ENCODE measurements at places on chromosomes 5 and 9. TPM values are rescaled to one million over a fixed set of nuclear protein-coding genes. Genes with fewer than 3 reads are reported as not detected.
A peak's percentile ranks its signal among the peaks of the same experiment; 100 is the strongest.

Gene SNCB
- total RNA-seq: not detected

Gene CDC25C
- total RNA-seq: not detected

Gene ZFP37
- 2.7 TPM for total RNA-seq

Gene C8G
- not detected for total RNA-seq

Gene FOXI1
- total RNA-seq: not detected

Gene IFNA13
- total RNA-seq: not detected

DNA sequence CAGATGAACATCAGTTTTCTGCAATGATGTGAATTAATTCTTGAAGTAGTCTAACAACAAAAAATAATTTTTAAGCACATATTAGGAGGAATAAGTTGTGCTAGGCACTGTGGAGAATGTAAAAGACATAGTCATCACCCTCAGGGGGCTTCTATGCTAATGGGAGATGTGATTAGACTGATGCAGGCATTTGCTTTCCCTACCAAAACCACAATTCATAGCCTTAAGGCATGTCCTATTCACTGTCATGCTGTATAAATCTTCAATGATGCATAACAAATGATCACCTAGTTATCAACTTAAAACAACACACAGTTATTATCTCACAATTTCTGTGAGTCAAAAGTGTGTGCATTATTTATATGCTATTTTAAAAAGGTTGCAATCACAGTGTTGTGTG lies 422.6 kb downstream of the MAN2A1 start:
- H3K27me3 ChIP-seq: no peaks in the 10 kb centered on the region
- H3K4me3 ChIP-seq: no peak overlapping the region
- no peaks in the 10 kb centered on the region for H3K36me3 ChIP-seq
- DNase-seq: no peak
- H3K4me1 ChIP-seq: peaks cover 2% of the 10 kb centered on the region

GRCh38 chr9:14278291-14278721 lies 35.6 kb downstream of the NFIB start:
- no peak overlapping the region for H3K4me3 ChIP-seq
- no peaks in the 10 kb centered on the region for H3K36me3 ChIP-seq
- no peaks in the 10 kb centered on the region for H3K27me3 ChIP-seq
- no peak overlapping the region for H3K27ac ChIP-seq

DNA sequence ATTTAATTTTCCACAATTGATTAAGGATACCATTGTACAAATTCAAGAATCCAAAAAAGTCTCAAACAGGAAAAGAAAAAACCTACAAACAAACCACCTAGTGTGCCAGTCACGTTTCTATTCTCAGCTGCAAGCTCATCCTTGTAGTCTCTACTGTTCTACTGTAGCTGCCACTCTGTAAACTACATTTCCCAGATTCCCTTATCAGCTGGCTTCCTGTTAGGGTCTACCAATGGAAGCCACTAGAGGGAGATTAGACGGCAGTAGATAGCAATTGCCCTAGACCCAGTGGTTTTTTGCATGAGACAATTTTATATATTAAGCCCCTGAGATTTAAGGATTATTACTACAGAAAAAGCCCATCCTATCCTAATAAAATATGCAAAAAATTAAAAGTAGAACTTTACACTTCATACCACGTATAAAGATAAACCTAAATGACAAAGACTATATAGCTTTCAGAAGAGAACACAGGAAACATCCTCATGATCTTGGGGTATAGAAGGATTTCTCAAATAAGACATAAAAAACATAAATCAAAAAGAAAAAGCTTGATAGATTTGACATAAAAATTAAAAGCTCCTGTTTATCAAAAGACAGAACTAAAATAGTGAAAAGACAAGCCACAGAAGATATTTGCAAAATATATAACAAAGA lies 37.4 kb downstream of the P4HA2 start:
- no peaks in the 10 kb centered on the region for H3K27me3 ChIP-seq
- H3K4me1 ChIP-seq: no peaks in the 10 kb centered on the region
- H3K27ac ChIP-seq: no peak overlapping the region
- no peak overlapping the region for H3K4me3 ChIP-seq
- H3K36me3 ChIP-seq: peaks cover 16% of the 10 kb centered on the region
- no peak for DNase-seq

- H3K36me3 ChIP-seq: peaks cover 3% of the 10 kb centered on the region
- DNase-seq: no peak
- no peaks in the 10 kb centered on the region for H3K4me1 ChIP-seq
- H3K27me3 ChIP-seq: no peaks in the 10 kb centered on the region
- no peak overlapping the region for H3K4me3 ChIP-seq
Measured at GRCh38 chr5:128422612-128423011, 115.4 kb downstream of the FBN2 start.

DNA sequence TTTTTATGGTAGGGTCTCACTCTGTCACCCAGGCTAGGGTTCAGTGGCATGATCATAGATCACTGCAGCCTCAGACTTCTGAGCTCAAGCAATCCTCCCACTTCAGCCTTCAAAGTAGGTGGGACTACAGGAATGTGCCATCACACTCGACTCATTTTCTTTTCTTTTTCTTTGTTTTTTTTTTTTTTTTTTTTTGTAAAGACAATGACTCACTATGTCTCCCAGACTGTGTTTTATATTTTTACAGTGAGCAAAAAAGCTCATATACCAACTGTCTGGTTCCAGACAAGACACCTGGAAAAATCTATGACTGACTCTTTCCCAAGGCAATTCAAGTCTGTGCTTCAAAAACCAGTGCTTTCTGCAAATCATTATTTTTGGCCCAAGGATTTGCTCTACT lies 10.8 kb upstream of the FOXD1 start:
- H3K27ac ChIP-seq: no peak overlapping the region
- H3K4me1 ChIP-seq: no peaks in the 10 kb centered on the region
- H3K36me3 ChIP-seq: no peaks in the 10 kb centered on the region
- no peaks in the 10 kb centered on the region for H3K27me3 ChIP-seq
- no peak overlapping the region for H3K4me3 ChIP-seq

GRCh38 chr5:100584889-100585288 lies 49.7 kb downstream of the FAM174A start:
- H3K36me3 ChIP-seq: peaks cover 3% of the 10 kb centered on the region
- no peak overlapping the region for H3K4me3 ChIP-seq
- H3K4me1 ChIP-seq: no peaks in the 10 kb centered on the region
- H3K27ac ChIP-seq: no peak overlapping the region
- H3K27me3 ChIP-seq: no peaks in the 10 kb centered on the region
- DNase-seq: no peak

GRCh38 chr9:131668439-131669268 lies 71.2 kb downstream of the RAPGEF1 start:
- H3K4me1 ChIP-seq: peaks cover 76% of the 10 kb centered on the region
- DNase-seq: no peak
- H3K27ac ChIP-seq: peak overlapping the region; percentile 96
- H3K36me3 ChIP-seq: no peaks in the 10 kb centered on the region
- H3K4me3 ChIP-seq: peak overlapping the region; percentile 9

DNA sequence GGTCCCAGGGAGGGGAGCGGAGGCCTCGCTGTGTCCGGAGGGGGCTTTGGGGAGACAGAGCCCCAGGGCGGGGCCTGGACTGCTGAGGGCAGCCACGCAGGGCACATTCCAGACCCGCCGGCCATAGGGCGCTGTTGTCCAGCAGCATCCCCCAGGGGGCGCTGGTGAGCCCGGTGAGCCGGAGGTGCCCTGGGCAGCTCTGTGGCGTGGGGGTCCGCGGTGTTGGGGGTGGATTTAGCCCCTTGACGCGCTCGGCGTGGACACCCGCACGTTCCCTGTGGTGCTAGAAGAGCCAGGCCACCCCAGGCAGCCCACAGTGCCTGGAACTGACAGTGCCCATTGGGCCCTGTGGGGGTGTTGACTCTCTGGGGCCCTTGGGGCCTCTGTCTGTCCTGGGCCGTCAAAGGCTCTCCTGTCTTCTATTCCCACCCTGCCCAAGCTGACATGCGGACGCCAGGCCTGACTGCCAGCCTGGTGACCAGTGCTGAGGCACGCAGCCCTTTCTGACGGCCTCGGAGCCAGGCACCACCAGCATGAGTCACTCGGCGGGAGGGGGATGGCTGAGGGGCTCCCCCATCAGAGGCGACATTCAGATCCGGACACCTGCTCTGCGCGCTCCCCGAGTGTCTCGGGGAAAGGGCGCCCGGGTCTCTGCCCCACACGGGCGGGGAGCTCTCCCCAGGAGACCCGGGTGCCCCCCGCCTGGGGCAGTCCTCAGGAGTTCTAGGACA lies 23.9 kb downstream of the TPPP start:
- no peak for DNase-seq
- H3K4me3 ChIP-seq: no peak overlapping the region
- no peaks in the 10 kb centered on the region for H3K27me3 ChIP-seq
- peaks cover 31% of the 10 kb centered on the region for H3K4me1 ChIP-seq
- no peaks in the 10 kb centered on the region for H3K36me3 ChIP-seq

GRCh38 chr9:137077758-137078693 lies 709 bp downstream of the UAP1L1 start:
- peak overlapping the region; percentile 80 for H3K4me3 ChIP-seq
- no peak overlapping the region for H3K27ac ChIP-seq
- peaks cover 10% of the 10 kb centered on the region for H3K36me3 ChIP-seq
- H3K27me3 ChIP-seq: no peaks in the 10 kb centered on the region
- peaks cover 11% of the 10 kb centered on the region for H3K4me1 ChIP-seq

DNA sequence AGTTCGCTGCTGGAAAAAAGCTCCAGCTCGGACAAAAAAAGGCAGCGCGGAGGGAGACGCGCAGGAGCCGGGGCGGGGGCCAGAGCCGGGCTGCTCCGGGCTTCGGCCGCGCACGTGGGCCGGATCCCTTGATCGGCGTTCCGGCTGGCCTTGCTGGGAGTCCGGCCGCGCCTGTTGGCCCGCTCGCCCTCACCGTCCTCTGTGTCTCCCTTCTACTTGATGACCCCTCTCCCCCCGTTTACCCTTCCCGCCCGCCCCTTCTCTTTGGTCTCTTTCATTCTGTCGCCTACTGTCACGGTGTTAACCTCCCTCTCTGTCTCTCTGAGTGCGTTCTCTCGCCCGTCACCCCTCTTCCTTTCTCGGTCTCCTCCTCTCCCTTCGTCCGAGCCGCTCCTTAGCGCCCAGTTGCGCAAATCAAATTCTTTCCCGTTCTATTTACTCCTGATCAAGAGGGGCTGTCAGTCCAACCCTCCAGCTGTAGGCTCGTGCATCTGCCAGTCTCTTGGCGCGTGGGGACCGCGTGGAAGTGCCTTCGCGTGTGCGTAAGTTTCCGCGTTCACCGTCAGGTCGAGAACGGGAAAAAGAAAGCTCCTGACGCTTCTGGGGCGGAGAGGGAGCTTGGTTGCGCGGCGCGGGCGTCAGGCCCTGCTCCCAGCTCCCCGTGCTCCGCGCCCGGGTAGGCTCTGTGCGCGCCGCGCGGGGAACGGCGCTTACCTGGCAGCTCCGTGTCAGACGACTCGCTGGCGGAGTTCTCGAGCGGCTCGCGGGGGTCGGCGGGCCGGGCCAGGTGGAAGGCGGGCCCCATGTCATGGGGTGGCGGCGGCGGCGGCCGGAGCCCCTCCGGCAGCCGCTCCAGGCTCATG lies 798 bp downstream of the PITX1 start:
- peak overlapping the region; percentile 70 for H3K4me3 ChIP-seq
- peaks cover 45% of the 10 kb centered on the region for H3K4me1 ChIP-seq
- peaks cover 54% of the 10 kb centered on the region for H3K27me3 ChIP-seq
- no peaks in the 10 kb centered on the region for H3K36me3 ChIP-seq
- no peak overlapping the region for H3K27ac ChIP-seq
- no peak for DNase-seq

- peak overlapping the region; percentile 16 for H3K4me3 ChIP-seq
- H3K36me3 ChIP-seq: no peaks in the 10 kb centered on the region
- DNase-seq: no peak
- peaks cover 11% of the 10 kb centered on the region for H3K4me1 ChIP-seq
- H3K27me3 ChIP-seq: no peaks in the 10 kb centered on the region
Measured at GRCh38 chr9:107650321-107650720, 160.8 kb upstream of the KLF4 start.

- no peak for DNase-seq
- H3K27me3 ChIP-seq: no peaks in the 10 kb centered on the region
- no peak overlapping the region for H3K4me3 ChIP-seq
- no peaks in the 10 kb centered on the region for H3K4me1 ChIP-seq
Measured at GRCh38 chr5:133977858-133978257, 9.4 kb upstream of the C5orf15 start.

GRCh38 chr9:114469091-114469853 lies 36.0 kb downstream of the WHRN start:
- no peaks in the 10 kb centered on the region for H3K4me1 ChIP-seq
- no peak overlapping the region for H3K4me3 ChIP-seq
- no peak for DNase-seq
- no peaks in the 10 kb centered on the region for H3K27me3 ChIP-seq

DNA sequence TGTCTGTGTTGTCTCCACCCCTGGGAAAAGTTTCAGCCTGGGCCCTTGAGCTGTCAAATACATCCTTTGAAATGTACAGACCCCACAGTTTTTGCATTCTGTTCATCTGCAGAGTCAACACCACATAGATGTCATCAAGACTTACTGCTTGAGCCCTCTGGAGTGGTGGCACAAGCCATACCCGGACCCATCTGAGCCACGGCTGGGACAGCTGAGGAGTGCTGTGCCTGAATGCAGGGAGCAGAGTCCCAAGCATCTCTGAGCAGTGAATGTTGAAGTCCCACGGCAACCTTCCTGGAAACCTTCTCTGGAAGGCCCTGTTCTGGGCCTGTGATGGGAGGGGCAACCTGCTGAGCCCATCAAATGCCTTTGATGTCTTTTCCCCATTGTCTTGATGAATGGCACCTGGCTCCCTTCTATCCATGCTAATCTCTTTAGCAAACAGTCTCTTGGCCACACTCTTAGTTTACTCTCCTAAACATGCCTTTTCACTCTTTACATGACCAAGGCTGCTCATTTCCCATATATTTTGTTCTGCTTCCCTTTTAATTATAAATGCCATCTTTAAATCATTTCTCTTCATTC lies 92.5 kb downstream of the ATPSCKMT start:
- no peaks in the 10 kb centered on the region for H3K4me1 ChIP-seq
- H3K4me3 ChIP-seq: no peak overlapping the region
- no peak for DNase-seq

DNA sequence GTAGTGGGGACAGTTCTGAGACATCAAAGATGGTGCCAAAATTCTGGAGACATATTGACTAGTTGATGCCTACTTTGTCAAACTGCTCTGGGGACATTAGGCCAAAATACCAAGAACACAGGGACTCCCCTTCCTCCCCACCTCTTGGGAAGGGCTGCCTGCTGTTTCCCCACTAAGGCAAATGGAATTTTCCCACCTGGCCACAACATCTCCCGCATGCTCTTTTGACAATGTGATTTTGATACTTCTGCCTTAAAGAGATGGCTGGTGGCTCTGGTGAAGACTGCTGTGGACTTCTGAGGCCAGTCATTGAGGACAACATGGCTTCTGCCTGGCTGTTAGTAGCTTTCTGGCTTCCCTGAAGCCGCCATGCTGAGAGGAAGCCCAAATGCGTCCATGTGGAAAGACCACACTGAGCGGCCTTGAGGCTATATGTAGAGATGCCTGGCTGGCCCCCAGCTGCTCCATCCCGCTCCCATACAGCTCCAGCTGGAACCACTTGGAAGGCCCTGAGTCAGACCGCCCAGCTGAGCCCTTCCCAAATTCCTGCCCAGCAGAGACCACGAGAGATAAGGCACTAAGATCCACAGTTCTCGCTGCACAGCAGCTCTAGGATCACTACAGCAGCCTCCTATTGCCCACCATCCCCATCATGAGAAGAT lies 226.7 kb downstream of the SYK start:
- no peaks in the 10 kb centered on the region for H3K36me3 ChIP-seq
- no peak for DNase-seq
- no peaks in the 10 kb centered on the region for H3K4me1 ChIP-seq
- no peak overlapping the region for H3K4me3 ChIP-seq
- no peaks in the 10 kb centered on the region for H3K27me3 ChIP-seq

Data from thoracic aorta (tissue), 2 donors.